Activated CD4-positive, alpha-beta T cell treated with anti-CD3 and anti-CD28 coated beads, Interleukin-2, amount 50 U/mL, for 24 hours (primary cell): ENCODE measurements at places on chromosomes 5 and 9.

GRCh38 chr9:114641967-114642366 is 15.6 kb downstream of the TEX53 start:
- DNase-seq, result no peak

DNA sequence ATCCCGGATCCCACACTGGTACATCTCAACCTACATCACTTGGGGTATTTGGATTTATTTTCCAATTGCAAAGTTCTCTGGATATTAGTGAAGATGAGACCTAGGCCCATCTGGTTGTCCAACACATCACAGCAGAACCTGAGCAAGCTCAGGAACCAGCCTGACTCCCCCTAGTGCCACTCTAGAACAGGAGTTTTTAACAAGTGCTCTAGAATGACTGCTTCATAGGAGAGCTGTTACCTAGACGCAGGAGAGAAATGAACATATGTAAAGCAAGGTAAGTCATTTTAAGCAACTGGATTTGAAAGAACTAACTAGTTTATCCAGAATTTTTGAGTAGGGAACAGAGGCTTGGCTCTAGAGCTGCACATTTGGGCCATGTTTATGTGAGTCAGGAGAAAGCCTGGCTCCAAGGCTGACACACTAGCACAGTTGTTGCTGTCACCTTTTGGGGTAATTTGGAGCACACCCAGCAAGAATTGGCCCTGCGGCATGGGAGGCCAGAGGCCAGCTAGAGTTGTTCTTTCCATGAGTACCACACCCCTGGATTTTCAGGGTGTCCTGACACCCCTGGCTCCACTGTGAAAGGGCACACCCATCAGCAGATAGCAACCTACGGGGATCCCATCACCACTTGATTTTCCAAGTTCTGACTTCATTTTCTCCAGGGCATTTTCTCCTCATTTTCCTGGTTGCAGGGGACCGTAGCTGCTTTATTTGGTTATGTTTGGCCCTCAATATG is 110.9 kb upstream of the LPAR1 start:
- DNase-seq, result no peak

GRCh38 chr9:36924071-36924470 is 110.0 kb downstream of the PAX5 start:
- no peak for DNase-seq

DNA sequence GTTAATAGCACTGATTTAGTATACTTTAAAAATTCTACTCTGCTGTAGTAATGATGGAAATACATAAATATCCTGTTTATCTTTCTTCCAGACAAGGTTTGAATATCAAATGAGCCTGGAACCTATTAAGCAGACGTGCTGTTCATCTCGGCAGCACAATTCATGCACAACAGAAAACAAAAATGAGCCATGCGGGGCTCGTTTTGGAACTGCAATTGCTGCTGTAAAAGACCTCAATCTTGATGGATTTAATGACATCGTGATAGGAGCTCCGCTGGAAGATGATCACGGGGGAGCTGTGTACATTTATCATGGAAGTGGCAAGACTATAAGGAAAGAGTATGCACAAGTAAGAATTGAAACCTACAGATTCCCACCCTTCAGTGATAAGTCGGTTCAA is 79.1 kb upstream of the ITGA2 start:
- DNase-seq, result no peak

DNA sequence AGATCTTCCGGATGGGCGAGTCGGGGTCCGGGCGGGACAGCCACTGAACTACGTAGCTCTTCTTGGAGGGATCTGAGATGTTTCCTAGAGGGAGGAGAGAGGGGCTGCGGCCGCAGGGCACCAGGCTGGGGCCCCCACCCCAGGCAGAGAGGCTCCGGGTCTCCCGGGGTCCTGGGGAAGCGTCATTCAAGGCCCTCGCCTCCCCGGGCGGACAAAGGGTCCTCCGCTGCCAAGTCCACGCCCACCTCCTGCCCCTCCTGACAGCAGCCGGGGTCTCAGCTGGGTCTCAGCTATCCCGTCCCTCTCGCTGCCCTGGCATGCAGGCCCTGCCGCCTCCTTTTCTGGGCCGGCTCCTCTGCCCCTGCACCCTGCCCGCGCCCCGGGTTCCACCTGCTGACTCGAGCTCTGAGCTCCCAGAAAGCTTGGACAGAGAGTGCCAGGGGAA is 61.5 kb downstream of the ZNF354C start:
- DNase-seq, result no peak

DNA sequence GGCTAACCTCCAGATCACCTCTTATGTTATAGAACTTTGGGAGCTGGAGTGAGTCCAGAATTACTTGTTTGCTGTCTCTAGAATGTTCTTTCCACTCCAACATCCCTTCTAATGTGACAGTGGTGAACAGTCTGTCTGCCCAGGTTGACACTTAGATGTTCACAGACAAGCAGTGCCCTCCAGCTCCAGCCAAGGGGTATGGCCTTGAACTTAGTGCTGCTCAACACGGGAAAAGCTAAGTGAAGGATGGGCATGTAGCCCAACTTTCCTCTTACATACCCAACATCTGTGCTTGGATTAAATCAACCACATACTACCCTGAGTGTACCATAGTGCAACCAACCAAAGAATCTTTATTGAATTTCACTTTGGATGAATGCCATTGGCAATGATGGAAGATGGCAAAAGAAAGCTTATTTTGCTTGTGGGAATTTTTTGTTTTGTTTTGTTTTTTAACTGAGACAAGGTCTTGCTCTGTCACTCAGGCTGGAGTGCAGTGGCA is 201.2 kb downstream of the NXNL2 start:
- DNase-seq, result no peak

DNA sequence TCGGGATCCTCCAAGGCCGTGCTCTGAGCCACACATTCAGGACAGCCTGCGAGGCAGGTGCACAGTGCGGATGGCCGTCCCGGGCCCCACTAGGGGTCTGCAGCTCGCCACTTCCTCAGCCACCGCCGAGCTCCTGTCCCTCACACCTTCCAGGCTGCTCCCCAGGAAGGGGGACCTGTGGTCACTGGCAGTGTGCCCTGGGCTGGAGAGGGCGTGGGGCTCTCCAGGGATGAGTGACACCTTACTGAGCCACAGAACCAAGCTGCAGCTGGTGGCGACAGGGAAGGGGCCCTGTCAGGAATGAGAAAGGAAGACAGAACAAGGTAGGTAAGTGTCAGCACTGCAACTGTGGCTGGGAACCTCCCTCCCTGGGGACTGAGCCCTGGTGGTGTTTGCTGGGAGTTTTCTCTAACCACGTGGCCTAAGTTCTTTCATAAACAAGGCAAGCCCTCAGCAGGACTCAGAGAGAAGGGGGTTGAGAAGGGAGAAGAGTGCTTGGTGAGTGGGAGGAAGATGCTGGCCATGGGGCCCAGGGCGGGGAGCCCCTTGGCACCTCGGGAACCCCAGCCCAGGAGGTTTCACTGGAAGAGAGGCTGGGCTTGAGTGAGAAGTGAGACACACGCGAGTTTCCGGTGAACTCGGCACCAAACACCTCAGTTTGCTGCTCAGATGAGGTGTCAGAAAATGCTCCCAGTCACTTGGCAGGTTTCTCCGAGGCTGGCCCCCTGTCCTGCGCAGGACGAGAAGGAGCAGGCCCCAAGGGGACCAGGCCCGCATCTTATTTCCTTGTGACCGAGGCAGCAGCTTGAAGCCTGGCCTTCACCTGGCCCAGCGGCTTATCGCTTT is 5.2 kb downstream of the IL13 start:
- no peak for DNase-seq

DNA sequence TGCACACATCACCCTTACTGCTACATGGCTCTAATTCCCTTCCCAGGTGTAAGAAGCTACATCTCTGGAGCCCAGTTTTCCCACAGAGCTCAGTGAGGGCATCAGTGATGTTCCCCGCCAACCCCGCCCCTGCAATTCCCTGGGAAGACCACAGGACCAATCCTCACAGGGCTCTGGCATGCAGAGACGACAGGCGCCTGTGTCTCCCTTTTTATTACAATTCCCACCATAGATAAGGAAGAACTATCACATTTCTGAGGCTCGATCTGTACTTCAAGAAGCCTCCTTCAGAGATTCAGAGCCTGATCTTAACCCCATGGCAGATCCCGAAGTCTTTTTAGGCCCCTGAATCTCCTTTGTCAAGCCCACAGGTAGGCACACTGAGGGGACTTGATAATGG is at the start of gene OR1L6:
OR1L6 (plus strand) TSS at position 301 of the 400 bp plus-strand sequence. CDS start 7,545 bp downstream, outside the sequence.
- DNase-seq, result no peak
